ENCODE measurements at places on chromosomes 13 and 19. TPM values are rescaled to one million over a fixed set of nuclear protein-coding genes. Genes with fewer than 3 reads are reported as not detected.
A peak's percentile ranks its signal among the peaks of the same experiment; 100 is the strongest.

Gene CYP4F12
- 14.1 TPM for total RNA-seq

- DNase-seq: no peak
These were observed 59.9 kb upstream of the KCTD15 start for GRCh38 chr19:33736787-33737186.

GRCh38 chr19:7947939-7948338, 4.5 kb upstream of the TIMM44 start:
- DNase-seq: no peak

- no peak for DNase-seq
These were observed 5.3 kb downstream of the RNASEH2B start for GRCh38 chr13:50914848-50915247.

DNA sequence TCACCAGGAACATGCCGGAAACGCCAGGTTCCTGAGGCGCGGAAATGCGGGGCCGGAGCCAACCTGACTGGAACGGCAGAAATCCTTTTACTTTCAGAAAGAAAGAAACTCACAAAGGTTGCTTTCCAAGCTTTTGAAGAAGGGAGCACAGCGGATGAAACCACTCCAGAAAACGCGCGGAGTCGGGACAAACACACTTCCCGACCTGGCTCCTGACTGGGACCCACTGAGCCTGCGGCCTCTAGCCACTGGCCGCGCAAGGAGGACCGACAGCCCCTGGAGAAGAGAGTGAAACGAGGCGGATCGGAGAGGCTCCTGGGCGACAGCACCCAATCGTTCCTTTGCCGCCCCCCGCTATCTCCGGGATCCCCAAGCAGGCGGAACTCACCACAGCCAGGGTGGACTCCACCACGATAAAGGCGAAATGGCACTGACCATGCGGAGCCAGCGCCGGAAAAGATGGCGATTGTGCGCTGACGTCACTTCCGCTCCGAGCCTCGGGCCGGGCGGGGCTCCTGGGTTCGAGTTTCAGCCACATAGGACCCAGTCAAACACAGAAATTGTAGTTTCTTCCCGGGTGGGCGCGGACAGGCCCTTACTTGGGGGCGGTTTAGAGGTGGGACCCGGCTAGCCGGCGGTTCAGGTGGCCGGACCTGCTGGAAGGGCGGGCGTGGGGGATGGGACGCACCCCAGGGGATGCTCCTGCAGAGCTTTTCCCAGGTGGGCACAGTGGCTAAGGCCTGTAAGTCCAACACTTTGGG, at the start of gene ZNF121:
Gene ZNF121, minus strand, starts transcription at position 432 of the 761 bp plus-strand sequence. CDS start 16,407 bp downstream, outside the sequence.
- DNase-seq: peak; percentile 95

Gene SLC25A41
- total RNA-seq: not detected

DNA sequence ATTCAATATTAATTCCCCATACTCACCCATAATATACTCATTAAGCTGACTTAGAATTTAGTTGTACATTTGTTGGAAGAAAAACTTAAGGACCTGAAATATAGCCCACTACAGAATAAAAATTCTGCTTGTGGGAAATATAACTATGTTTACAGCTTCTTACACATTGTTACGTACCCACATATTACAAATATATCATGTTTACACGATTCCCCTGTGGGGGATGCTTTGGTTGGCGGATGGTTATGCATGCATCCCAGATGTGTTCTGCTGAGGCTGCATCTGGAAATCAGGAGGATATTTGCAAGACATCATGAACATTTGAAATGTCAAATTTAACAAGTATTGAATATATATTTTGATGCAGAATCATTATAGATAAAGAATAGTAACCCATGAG, 79.5 kb upstream of the KL start:
- no peak for DNase-seq

DNA sequence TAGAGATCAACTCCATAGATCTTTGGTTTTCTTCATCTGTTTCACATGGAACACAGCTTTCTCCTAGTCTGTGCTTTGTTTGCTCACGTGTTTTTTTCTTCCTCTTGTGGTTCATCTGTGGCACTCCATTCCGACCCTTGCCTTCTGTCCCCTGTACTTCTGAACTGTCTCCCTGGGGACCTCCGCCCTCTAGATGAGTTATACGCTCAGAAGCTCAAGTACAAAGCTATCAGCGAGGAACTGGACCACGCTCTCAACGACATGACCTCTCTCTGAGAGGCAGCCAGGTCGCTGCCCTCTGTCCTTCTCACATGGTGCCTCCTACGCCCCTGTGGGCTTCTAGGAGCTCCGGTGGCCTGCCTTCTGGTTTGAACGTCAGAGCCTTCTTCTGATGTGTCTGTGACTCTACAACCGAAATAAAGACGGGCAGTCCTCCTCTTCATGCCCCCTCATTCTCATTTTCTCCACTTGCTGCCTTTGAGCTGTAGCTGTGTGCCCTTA, 16.6 kb upstream of the RAB8A start:
- DNase-seq: no peak

GRCh38 chr19:14400951-14401431, 18.1 kb downstream of the DDX39A start:
- DNase-seq: no peak

Gene CA11
- total RNA-seq: 6.4 TPM

Gene SERPINE3
- total RNA-seq: not detected
